ENCODE measurements at places on chromosomes 16 and 17. TPM values are rescaled to one million over a fixed set of nuclear protein-coding genes. Genes with fewer than 3 reads are reported as not detected.

The VAT1L gene
- polyA plus RNA-seq: 17.9 TPM

The ALDH3A2 gene
- polyA plus RNA-seq: 14.6 TPM

The HSD11B2 gene
- 0.15 TPM for polyA plus RNA-seq

The ZNF207 gene
- polyA plus RNA-seq: 321 TPM

The GFER gene
- 7.5 TPM for polyA plus RNA-seq

The HS3ST6 gene
- polyA plus RNA-seq: not detected

The SPAG9 gene
- 49.8 TPM for polyA plus RNA-seq

The KRT222 gene
- polyA plus RNA-seq: 0.05 TPM

The GCGR gene
- polyA plus RNA-seq: not detected

The TPSAB1 gene
- not detected for polyA plus RNA-seq

The OR1F1 gene
- 0.07 TPM for polyA plus RNA-seq

The ITGAL gene
- not detected for polyA plus RNA-seq

The CORO6 gene
- polyA plus RNA-seq: 7.0 TPM

The RTN4RL1 gene
- polyA plus RNA-seq: 0.39 TPM

The CES5A gene
- not detected for polyA plus RNA-seq

The SLC16A13 gene
- 1.4 TPM for polyA plus RNA-seq

The EVI2A gene
- polyA plus RNA-seq: 0.77 TPM

The SALL1 gene
- 0.10 TPM for polyA plus RNA-seq

The MYO15B gene
- 0.17 TPM for polyA plus RNA-seq

The PKMYT1 gene
- polyA plus RNA-seq: 2.7 TPM

The RPRML gene
- polyA plus RNA-seq: not detected

The HBA1 gene
- 0.77 TPM for polyA plus RNA-seq

The CHD9NB gene
- polyA plus RNA-seq: 0.34 TPM

The ABI3 gene
- polyA plus RNA-seq: not detected

The ENPP7 gene
- not detected for polyA plus RNA-seq

The ABAT gene
- polyA plus RNA-seq: 2.2 TPM

The OSGIN1 gene
- polyA plus RNA-seq: 5.5 TPM
